CD4-positive, alpha-beta T cell (primary cell): ENCODE measurements at places on chromosomes 7 and 10. TPM values are rescaled to one million over a fixed set of nuclear protein-coding genes. Genes with fewer than 3 reads are reported as not detected.

DNA sequence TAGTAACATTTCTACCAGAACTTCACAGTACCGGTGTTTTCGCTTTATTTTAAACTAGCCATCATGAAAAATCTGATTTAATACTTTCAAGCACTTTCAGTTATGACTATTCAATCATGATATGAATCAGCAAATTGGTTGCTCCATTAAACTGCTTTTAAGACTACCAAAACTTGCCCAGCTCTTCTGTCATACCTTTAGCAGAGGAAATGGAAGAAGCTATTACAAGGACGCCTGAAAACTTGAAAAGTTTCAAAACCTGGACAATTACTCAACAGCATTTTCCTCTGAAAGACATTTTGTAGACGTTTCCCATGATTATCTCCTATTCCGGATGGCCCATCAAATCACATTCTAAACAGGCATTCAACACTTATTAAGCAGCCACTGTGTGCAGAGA is 2.0 kb downstream of the JAZF1 start:
- DNase-seq: no peak
- H3K4me1 ChIP-seq: peaks cover 18% of the 10 kb centered on the region
- H3K4me3 ChIP-seq: no peak overlapping the region
- H3K27ac ChIP-seq: no peak overlapping the region

GRCh38 chr7:15011289-15011688 is 108.7 kb upstream of the DGKB start:
- no peak for DNase-seq
- no peaks in the 10 kb centered on the region for H3K27me3 ChIP-seq
- H3K4me1 ChIP-seq: no peaks in the 10 kb centered on the region
- no peak overlapping the region for H3K4me3 ChIP-seq
- no peaks in the 10 kb centered on the region for H3K36me3 ChIP-seq

GRCh38 chr10:84039957-84040356 is 99.4 kb upstream of the GHITM start:
- H3K4me3 ChIP-seq: no peak overlapping the region
- H3K27ac ChIP-seq: no peak overlapping the region
- H3K27me3 ChIP-seq: no peaks in the 10 kb centered on the region
- no peaks in the 10 kb centered on the region for H3K4me1 ChIP-seq
- DNase-seq: no peak

DNA sequence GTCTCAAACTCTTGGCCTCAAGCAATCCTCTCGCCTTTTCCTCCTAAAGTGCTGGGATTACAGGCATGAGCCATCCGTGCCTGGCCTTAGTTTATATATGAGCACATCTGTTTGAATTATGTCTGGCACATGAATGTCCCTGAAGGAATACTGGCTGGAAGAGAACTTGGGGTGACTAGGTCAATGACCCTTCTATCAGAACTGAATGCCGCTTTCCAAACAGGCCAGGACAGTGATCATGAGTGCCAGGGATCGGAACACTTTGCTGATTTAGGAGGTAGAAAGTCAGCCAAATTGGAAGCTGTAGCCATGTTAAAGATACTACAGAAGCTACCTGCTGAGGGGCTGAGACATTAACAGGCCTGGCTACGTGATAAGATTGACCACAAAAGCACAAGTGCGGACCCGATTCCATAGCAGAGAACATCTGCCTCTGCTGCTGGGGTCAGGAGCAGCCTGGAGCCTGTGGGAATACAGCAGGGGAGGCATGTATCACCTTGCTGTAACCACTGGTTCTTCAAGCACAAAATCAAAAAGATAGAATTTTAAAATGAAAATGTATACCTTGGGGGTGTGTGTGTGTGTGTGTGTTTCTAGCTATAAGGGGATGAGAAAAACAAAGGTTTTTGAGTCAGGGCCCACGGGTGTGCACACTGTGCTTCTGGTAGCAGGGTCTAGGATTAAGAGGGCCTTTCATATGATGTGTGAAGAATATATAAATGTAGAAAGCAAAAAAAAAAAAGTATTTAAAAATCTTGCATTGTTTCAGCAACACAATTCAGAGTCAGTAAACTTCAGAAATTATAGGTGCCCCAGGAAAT is 293.7 kb downstream of the BBS9 start:
- H3K36me3 ChIP-seq: no peaks in the 10 kb centered on the region
- no peaks in the 10 kb centered on the region for H3K27me3 ChIP-seq
- DNase-seq: no peak
- H3K27ac ChIP-seq: no peak overlapping the region
- H3K4me1 ChIP-seq: no peaks in the 10 kb centered on the region
- H3K4me3 ChIP-seq: no peak overlapping the region

- H3K27me3 ChIP-seq: no peaks in the 10 kb centered on the region
- no peak for DNase-seq
- no peak overlapping the region for H3K4me3 ChIP-seq
- H3K4me1 ChIP-seq: no peaks in the 10 kb centered on the region
- no peaks in the 10 kb centered on the region for H3K36me3 ChIP-seq
- H3K27ac ChIP-seq: no peak overlapping the region
Observed at GRCh38 chr7:24659505-24659904, 86.3 kb downstream of the PALS2 start.

- H3K4me3 ChIP-seq: peak overlapping the region; percentile 96
- peaks cover 69% of the 10 kb centered on the region for H3K4me1 ChIP-seq
- no peak for DNase-seq
- H3K27ac ChIP-seq: peak overlapping the region; percentile 69
- no peaks in the 10 kb centered on the region for H3K27me3 ChIP-seq
Observed at GRCh38 chr10:8058274-8059111, 4.0 kb downstream of the GATA3 start.

GRCh38 chr10:121096617-121097431 is 245.7 kb downstream of the WDR11 start:
- no peak overlapping the region for H3K4me3 ChIP-seq
- H3K27me3 ChIP-seq: peaks cover 3% of the 10 kb centered on the region
- no peak overlapping the region for H3K27ac ChIP-seq
- H3K4me1 ChIP-seq: no peaks in the 10 kb centered on the region
- no peak for DNase-seq

- H3K27ac ChIP-seq: no peak overlapping the region
- no peak overlapping the region for H3K4me3 ChIP-seq
- H3K4me1 ChIP-seq: no peaks in the 10 kb centered on the region
- H3K36me3 ChIP-seq: no peaks in the 10 kb centered on the region
Observed at GRCh38 chr7:43535810-43536585, 46.9 kb upstream of the STK17A start.

DNA sequence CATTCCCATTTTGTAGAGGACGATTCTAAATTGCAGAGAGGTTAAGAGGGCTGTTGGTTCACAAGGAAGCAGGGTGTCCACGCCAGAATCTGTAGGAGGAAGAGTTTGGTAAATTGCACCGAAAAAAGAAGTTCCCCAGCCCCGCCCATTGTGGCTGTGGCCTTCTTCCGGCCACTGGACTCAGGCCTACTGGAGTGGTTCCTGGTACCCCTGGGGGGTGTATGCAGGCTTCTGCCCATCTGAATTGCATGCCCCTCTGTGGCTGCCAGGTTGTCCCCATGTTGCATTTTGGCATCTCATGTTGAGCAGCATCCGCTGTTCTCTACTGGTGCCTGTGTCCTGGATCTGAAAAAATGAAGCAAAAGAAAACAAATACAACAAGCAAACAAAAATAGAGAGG is 234.2 kb downstream of the WDR11 start:
- H3K27ac ChIP-seq: no peak overlapping the region
- DNase-seq: no peak
- H3K4me3 ChIP-seq: no peak overlapping the region
- no peaks in the 10 kb centered on the region for H3K4me1 ChIP-seq
- H3K27me3 ChIP-seq: no peaks in the 10 kb centered on the region

The HECW1 gene
- total RNA-seq: not detected

The KIAA1217 gene
- not detected for total RNA-seq

The CLRN3 gene
- total RNA-seq: not detected

The CPA4 gene
- total RNA-seq: not detected

The TEX36 gene
- not detected for total RNA-seq

The HGF gene
- total RNA-seq: not detected
